Activated naive CD4-positive, alpha-beta T cell treated with anti-CD3 and anti-CD28 coated beads for 36 hours (primary cell): ENCODE measurements at places on chromosomes 1 and 21.

GRCh38 chr1:152959801-152960451 lies 10.5 kb upstream of the SPRR4 start:
- DNase-seq = no peak

DNA sequence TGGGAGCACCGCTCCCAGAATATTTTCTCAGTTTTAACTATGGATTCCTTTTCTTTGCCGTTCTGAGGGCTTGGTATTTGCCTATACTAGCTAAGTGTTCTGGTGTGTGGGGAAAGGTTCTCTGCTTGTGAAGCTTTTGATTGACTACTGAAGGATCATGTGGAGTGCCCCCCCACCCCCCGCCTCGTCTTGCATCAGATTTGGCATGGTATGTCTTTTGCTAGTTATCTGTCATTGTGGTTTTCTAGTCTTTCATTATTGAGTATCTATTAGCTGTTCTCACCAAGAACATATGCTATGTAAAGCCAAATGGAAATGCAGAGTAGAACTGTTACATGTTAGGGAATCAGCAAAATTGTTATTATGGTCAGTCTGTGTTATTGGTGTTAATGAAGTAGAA lies 58.3 kb downstream of the MACF1 start:
- DNase-seq = no peak

- DNase-seq = no peak
Observed at GRCh38 chr1:204335085-204335484, 24.6 kb downstream of the PLEKHA6 start.

- DNase-seq = no peak
Observed at GRCh38 chr1:53524428-53525375, 65.5 kb downstream of the DMRTB1 start.
